Posterior vena cava (tissue), 2 donors: ENCODE measurements at places on chromosomes 6 and 20. TPM values are rescaled to one million over a fixed set of nuclear protein-coding genes. Genes with fewer than 3 reads are reported as not detected.

HCRTR2 gene
- total RNA-seq, result not detected

EYA4 gene
- total RNA-seq, result 2.6 TPM

XKR7 gene
- total RNA-seq, result not detected

TINAG gene
- total RNA-seq, result not detected

ELOVL5 gene
- total RNA-seq, result 52.2 TPM

DNA sequence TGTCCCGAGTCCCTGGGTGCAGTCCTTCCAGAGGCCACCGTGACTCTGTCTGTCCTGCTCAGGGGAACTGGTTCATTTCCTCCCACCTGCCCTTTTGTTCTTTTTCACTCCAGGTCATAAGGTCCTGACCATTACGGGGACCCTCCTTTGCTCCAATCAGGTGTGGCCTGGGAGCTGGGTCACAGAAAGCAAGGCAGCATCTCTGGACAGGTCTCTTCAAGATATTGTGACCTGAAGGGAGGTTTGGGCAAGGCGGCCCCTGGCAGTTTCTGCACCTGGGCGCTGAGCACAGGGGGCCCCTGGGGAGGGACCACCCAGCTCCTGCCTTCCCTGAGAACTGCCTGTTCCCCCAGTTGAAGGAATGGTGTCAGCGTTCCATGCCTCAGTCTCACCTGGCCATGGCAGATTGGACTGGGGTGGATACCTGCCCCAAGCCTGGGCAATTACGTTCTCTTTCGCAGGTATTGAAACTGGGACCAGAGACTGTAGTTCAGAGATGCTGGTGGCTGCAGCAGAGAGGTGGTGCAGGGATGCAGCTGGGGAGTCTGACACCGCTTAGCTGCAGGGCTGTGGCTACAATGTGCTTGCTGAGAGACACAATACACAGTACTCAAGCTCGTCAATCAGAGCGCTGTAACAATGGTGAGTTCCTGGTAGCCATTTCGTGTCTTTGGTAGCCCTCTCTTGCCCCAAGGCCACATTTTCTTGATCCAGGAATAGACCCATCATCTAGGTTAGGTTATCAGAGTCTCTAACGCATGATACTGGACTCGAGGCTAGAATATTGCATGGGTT lies 15.6 kb upstream of the NELFCD start:
- peak; percentile 37 for DNase-seq

DNA sequence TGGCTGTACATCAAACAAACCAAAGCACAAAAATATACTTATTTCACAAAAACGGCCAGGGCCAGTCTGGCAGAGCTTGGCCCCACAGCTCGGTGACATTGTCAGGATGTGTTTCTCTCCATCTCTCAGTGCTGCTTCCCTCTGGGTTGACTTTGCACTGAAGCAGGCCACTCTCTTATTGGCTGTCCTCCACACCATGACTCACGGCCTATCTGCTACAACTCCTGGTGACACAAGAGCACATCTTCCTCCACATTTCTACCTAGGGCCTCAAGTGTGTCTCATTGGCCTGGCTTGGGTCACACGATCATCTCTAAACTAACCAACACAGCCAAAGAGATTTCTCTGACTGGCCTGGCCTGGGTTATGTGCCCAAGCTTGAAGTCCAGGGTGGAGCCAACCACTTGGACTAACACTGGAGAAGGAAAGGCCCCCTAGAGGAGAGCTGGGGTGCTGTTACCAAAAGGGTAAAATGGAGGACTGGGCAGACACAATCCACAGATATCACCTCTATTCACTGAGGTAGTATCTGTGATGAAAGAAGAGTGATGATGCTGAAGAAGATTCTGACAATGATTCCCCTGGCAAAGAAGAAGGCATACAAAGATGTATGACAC lies 159.8 kb upstream of the TSHZ2 start:
- no peak for DNase-seq

DNA sequence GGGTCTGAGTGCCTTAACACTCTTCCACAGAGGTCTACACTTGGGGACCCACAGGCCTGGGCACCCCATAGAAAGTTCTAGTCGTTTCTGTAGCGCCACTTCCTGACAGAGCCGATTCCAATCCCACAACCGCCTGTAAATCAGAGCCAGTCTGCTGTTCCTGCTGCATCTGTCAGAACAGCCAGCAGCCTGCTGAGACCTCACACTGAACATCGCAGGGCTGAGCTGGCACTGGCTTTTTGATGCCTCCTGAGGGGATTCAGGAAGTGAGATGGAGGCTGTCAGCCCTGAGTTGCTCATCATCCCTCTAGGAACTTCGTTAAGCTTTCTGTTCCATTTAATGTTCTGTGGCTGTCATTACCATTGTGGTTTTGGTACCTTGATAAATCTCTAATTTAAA lies 48.9 kb downstream of the DCBLD1 start:
- DNase-seq, result no peak

- DNase-seq, result no peak
Observed at GRCh38 chr20:31691646-31692275, 30.9 kb downstream of the BCL2L1 start.
